ENCODE measurements at places on chromosomes 4 and X.

GRCh38 chr4:158112611-158113010 lies 60.2 kb downstream of the GASK1B start:
- DNase-seq: no peak

GRCh38 chrX:12977761-12978204 lies 2.9 kb downstream of the TMSB4X start:
- no peak for DNase-seq

- no peak for DNase-seq
Observed at GRCh38 chr4:30832639-30833038, 112.5 kb downstream of the PCDH7 start.

DNA sequence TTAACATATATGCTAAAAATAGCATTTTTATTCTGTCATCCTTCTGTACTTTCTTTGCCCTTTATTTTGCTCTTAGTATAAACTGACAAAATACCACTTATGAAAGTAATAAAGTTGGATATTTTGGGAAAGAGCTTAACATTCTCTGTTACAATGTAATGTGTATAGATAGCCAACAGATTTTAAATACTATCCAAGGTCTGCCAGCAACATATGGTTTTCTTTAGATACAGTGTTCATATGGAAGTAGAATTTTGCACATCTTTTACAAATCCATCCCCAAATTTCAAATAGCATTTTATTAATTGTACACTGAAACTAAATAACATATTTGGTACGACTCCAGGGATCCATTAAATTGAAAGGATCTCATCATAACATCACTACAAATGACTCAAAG lies 268.6 kb upstream of the PCDH18 start:
- DNase-seq: no peak

- peak; percentile 20 for DNase-seq
Observed at GRCh38 chr4:102036619-102037376, 246.3 kb downstream of the BANK1 start.

GRCh38 chrX:29671421-29671820 lies 543.9 kb upstream of the MAGEB2 start:
- DNase-seq: no peak

DNA sequence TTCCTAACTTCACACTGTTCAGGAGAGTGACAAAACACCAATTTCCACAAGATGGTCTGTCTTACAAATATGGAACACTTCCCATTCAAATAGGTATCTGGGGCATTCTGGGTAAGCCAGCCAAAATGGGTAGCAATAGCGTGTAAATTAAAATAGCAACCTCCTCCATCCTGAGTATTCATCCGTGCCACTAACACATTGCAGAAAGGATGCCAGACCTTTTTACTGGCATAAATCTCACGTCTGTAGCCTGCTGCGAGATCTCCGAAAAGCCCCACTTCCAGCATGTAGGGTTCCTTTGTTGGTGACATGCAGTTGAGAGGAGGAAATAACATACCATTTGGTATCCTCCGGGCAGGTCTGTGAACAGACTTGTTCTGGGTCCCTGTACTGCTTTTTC lies 52.7 kb upstream of the RAI2 start:
- DNase-seq: no peak

- peak; percentile 87 for DNase-seq
Observed at GRCh38 chr4:145179281-145179860, 1.0 kb downstream of the OTUD4 start.

- DNase-seq: no peak
Observed at GRCh38 chr4:148857239-148857972, 415.2 kb upstream of the NR3C2 start.

- DNase-seq: peak; percentile 33
Observed at GRCh38 chrX:53831662-53832635, 145.4 kb upstream of the HUWE1 start.

DNA sequence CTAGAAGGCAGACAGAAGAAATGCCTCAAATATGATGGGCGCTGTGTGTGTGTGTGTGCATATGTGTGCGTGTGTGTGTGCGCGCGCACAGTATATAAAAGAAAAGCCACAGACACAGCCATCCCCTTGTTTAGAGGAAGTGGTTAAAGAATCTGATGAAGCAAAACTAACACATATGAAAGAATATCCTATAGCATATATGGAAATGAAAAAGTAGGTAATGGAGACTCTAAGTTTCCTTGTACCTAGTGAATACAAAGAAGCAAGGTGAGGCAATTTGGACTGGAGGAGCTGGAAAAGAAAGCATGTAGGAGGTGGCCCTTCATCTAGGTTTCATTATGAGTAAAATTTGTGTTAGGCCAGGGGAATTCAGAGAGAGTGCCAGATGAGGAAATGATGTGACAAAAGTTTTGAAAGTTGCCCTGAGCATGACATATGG lies 58.6 kb upstream of the MCF2 start:
- no peak for DNase-seq

GRCh38 chr4:90883519-90883918 lies 756.3 kb downstream of the CCSER1 start:
- DNase-seq: no peak

- DNase-seq: no peak
Observed at GRCh38 chr4:128454881-128455280, 167.3 kb upstream of the PGRMC2 start.

GRCh38 chr4:132227151-132227856 lies 921.8 kb upstream of the PCDH10 start:
- DNase-seq: no peak

- no peak for DNase-seq
Observed at GRCh38 chr4:4323705-4324534, 33.9 kb downstream of the ZBTB49 start.

DNA sequence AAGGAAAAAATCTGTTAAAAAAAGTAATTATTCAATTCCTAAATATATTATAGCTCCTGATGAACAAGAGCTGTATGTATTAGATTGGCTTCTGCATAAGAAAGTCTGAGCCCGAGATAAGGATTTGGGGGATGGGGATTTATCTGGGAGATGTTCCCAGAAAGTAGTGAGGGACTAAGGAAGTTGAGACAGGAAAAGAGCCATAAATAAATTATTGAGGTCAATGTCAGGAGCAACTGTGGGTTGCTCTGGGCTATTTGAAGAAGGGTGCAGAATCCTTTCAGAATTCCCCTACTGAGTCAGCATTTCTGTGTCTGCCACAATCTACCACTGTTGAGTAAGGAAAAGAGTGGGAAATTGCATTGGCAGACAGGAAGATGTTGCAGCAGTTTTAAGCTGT lies 3.1 kb upstream of the TDO2 start:
- DNase-seq: peak; percentile 33

DNA sequence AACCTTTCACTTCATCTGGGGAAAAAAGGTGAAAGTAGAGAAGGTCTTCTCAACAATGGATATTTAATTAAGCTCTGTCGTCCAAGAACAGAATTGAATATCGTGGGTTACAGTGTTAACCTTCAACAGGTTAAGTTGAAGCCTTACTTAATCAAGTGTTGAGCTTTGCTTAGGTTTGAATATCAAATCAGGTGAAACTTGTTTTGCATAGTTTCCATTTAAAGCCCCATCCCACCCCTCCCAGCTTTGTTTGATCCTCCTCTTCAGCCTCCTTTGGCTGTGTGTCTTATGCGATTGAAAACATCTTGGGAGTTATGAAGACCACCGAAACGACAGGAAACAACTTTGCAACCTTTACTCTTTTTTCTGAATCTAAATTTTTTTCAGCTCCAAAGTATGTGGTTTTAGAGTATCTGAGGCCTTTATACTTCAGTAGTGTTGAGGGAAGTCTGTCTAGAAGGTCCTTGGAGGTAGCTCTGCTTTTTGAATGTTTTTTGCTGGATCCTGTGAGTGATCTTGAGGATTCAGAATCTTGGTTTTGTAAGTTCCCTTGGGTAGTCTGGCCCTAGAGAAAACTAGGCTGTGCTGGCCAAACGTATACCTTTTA lies 39.1 kb downstream of the MCUB start:
- DNase-seq: no peak

DNA sequence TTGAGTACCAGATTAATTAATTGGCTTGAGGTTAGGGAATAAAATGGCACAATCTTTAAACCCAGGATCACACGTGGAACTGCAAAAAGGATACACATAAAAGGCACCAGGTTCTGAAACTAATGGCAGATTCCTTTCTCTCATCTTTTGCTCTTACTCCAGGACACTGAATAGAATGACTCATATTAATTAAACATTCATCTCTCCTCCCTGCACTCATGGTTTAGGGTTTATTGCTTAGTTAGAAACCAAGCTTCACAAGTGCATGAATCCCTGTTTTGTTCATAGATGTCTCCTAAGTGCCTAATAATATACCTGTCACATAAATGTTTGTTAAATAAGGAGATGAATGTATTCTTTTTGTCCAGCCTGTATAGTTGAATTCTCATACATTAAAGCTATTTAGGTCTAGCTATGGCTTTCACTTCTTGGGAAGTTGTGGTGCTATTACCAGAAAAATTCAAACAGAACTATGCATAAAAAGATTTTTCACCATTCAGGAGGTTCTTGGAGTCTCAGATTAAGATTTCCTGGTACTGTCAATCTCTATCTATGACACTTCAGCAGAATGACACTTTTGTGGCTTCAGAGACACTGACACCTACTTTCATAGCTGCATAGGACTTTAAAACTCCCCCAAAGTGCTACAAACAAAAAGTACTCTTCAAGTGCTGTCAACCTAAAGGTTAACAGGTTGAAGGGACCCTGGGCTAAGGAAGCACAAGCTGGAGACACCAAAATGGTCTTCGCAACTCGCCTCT lies 7.4 kb downstream of the CORIN start:
- DNase-seq: no peak

DNA sequence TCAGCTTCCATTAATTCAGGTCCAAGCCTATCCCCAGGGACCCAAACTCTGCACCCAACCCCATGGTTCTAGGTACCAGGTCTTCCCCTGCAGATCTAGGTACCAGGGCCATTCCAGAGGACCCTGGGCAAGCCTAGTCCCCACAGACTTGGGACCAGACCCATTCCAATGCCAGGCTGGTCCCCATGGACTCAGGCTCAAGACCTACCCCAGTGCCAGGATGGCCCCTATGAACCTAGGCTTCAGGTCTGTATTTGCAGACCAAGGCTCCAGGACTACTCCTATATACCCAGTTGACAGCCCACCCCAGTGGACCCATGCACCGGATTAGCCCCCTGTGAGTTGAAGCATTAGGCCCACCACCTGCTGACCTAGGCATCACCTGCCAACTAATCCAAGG lies 8.9 kb downstream of the MTHFD2L start:
- DNase-seq: no peak

DNA sequence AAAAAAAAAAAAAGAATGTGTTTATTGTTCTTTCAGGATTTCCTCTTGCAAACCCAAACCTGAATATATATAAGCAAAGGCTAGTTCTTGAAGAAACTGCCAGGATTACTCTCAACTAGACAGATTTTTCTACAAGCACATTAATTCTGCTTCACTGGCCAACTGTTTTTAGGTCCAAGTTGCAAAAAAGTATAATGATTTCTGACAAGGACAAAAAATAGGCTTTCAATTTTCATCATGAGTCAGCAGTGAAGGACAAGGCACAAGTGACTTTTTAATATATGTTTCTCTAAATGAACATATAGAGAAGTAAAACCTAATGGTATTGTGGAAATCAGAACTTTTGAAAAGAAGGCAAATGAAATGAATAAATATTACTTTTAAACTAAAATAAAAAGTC lies 73.7 kb downstream of the ELOVL6 start:
- no peak for DNase-seq

DNA sequence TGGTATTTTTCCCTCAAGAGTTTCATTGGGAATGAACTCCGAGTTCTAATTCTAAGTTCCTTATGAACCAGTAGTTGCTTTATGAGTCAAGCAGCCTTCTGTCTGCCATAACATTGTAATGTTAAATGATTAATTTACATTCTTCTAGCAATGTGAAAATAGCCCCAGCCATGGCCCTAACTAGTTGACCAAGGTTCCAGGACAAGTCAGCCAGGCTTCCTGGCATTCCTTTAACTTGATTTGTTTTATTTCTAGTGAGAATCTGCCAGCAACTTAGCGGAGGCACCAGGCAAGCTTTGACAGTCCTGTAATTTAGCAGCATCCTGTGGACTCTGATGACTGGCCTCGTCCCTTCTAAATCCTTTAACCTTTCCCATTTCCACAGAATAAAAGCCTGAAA lies 69.0 kb downstream of the GLRA2 start:
- peak; percentile 8 for DNase-seq

GRCh38 chrX:153441296-153441695 lies 4.6 kb downstream of the TREX2 start:
- no peak for DNase-seq

GRCh38 chr4:24568425-24568824 lies 15.9 kb downstream of the DHX15 start:
- DNase-seq: peak; percentile 70

- DNase-seq: no peak
Observed at GRCh38 chr4:168362025-168362401, 43.5 kb upstream of the DDX60 start.

- DNase-seq: no peak
Observed at GRCh38 chr4:118845552-118846050, 9.7 kb upstream of the SEC24D start.

DNA sequence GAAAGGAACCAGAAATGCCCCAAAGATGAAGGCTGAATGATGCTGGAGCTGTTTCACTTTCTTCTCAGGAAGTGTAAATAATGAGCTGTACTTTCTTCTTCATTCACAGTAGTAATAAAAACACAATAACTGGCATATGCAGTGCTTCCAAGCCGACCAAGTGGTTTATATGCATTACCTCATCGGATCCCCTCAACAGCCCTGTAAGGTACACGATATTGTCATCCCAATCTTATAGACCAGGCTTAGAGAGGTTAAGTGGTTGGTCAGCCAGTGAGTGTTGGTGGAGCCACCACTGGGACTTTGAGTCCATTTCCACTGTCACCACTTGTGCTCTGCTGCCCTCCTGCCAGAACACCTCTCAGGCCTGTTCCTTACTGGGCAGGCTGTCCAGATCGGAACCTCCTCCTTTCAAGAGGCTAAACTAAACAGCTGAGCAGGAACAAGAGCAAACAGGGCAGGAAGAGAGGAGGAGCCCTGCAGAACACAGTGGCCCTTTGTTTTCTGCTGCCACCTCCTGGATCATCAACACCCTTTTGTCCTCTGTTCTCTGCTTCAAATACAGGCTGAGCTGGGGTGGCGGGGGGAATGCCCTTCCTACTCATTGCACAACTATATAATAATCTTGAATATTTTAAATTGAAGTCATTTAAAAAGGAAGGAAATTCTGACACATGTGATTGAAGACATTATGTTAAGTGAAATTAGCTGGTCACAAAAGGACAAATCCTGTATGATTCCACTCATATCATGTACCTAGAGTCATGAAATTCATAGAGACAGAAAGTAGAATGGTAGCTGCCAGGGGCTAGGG lies 112.5 kb upstream of the ATP6AP2 start:
- DNase-seq: peak; percentile 66

GRCh38 chr4:77309496-77309895 lies 152.5 kb downstream of the CCNG2 start:
- no peak for DNase-seq

- no peak for DNase-seq
Observed at GRCh38 chr4:43379016-43379415, 486.5 kb downstream of the GRXCR1 start.

GRCh38 chrX:117771384-117771783 lies 345.2 kb downstream of the KLHL13 start:
- DNase-seq: no peak

DNA sequence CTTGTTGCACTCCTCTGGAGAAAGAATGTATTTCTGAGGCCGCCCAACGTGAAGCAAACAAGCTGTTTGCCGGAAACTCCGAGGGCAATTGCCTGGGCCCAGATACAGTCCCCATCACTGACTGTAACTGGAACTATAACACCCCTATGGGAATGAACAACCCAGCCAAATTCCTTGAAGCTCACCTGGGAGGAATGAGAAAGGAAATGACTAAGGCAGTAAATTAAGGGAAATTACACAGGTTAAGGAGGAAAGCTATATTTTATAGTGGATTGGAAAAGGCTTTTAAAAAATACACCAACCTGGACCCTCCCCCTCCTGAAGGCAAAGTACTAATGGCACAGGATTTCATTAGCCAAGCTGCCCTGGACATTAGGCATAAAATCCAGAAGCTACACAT lies 11.7 kb upstream of the HERC5 start:
- DNase-seq: no peak
